Uterine smooth muscle cell (primary cell): ENCODE measurements at places on chromosomes 3 and 15. TPM values are rescaled to one million over a fixed set of nuclear protein-coding genes. Genes with fewer than 3 reads are reported as not detected.

The STAB1 gene
- 0.44 and 0.62 TPM in 2 replicates for total RNA-seq

The CMC1 gene
- 5.0 and 5.1 TPM in 2 replicates for total RNA-seq

The HCN4 gene
- not detected in 2 replicates for total RNA-seq

The PLSCR5 gene
- not detected in 2 replicates for total RNA-seq

The ALG1L2 gene
- 0.22 TPM in 1 of 2 replicates, not detected in the other for total RNA-seq

The BCL2A1 gene
- total RNA-seq = 4.9 and 27.1 TPM in 2 replicates

The LMLN gene
- 10.0 and 11.5 TPM in 2 replicates for total RNA-seq

The SI gene
- total RNA-seq = not detected in 2 replicates

The SAMD7 gene
- not detected in 2 replicates for total RNA-seq
